ENCODE measurements at places on chromosomes 7 and 10.

GRCh38 chr7:150842018-150842417 is 10.3 kb upstream of the AOC1 start:
- DNase-seq = no peak

DNA sequence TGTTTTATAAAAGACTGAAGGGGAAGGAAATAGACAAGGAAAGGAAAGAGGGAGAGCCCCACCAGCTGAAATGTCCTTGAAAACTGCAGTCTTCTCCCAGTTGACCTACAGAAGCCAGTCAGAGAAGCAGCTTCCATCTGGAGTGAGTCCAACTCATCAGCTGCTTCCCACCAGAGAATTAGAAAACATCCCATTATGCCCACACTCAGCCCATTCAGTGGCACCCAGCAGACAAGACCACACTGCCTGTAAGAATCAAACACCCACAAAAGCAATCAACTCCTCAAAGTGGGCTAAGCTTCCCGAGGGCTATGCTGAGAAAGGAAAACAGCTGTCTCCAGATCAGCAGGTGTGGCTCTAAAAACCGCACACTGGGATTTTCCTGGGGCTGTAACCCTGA is 29.6 kb upstream of the TMEM213 start:
- DNase-seq = no peak

DNA sequence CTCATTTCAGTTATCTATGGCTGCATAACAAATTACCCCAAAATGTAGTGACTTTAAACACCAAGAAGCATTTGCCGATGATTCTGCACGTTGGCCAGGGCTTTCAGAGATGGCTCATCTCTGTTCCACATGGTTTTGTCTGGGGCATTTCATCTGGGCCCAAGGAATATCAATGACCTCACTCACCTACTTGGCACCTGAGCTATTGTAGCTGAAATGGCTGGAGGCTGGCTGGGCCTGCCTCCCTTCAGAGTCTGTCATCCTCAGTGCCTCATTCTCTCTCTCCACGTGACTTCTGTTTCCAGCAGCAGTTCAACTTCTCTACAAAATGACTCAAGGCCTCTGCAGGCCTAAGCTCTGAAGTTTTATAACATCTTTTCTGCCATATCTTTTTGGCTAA is 119.4 kb upstream of the PRR15 start:
- no peak for DNase-seq

GRCh38 chr7:106357675-106358074 is 72.9 kb upstream of the NAMPT start:
- DNase-seq = no peak

DNA sequence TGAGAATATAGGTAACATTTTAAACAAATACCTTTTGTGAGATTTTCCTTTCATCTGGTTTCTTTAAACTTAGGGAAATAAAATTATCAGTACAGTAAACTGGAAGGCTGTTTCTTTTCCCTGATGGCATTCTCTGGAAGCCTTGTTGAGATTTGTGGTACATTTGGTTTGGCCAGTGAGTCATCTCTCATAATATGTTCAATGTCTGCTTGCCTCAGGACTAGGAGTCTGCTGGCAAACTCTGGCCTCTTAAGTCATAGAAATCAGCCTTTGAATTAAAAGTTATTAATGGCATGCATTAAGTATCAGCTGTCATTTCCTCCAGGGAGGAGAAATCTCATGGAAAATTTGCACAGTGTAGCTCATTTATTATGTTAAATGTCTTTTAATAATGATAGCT is 316.6 kb upstream of the KIAA1217 start:
- no peak for DNase-seq
